Stimulated activated CD4-positive, alpha-beta T cell treated with anti-CD3 and anti-CD28 coated beads, Interleukin-1b, Interleukin-23, amount 100 ng/mL, for 1 hour (primary cell): ENCODE measurements at places on chromosomes 16 and 17.

- no peak for DNase-seq
Observed at GRCh38 chr16:85517563-85518179, 95.5 kb upstream of the GSE1 start.

- DNase-seq = no peak
Observed at GRCh38 chr16:70804153-70804733, 3.3 kb upstream of the VAC14 start.

DNA sequence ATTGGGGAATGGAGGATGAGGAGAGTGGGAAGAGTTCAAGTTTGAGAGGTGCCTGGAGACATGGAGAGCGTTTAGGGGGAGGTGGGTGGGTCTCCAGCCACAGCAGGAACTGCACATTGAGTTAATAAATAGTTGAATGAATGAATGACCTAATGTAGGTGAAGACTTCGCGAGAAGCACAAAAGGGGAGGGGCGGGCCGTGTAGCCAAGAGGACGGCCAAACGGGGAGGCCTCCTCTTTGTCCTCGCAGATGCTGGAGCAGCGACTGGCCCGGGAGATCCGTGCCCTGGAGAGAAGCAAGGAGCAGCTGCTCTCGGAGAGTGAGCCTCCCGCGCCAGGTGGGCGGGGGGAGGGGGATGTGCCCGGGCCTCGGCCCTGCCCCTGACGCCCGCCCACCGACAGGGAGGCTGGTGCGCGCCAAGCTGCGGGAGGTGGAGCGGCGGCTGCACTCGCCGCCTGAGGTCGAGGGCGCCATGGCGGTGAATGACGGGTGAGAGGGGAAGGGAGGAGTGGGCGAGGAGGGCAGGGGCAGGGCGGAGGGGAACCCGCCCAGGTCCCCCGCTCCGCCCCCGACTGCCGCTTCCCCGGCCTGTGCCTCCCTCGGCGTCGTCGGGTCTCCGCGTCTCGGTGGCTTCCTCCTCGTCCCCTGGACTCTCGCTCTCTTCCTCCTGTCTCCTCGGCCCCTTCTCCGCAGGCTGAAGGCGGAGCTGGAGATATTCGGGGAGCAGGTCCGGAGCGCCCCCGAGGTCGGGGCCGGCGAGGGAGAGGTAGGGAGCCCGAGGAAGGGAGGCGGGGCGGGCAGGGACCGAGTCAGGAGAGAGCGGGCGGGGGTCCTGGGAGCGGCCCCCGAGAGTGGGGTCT lies 12.9 kb downstream of the SYCE1L start:
- DNase-seq = peak; percentile 23

GRCh38 chr16:48356633-48357376 lies 28.4 kb downstream of the SIAH1 start:
- no peak for DNase-seq

GRCh38 chr16:19210280-19210924 lies 42.4 kb downstream of the SYT17 start:
- DNase-seq = no peak

GRCh38 chr16:81473066-81473488 lies 28.5 kb downstream of the CMIP start:
- no peak for DNase-seq

GRCh38 chr17:41511116-41511515 lies 5.7 kb upstream of the KRT13 start:
- DNase-seq = no peak

- DNase-seq = no peak
Observed at GRCh38 chr16:47213761-47214440, 70.2 kb upstream of the NETO2 start.

- no peak for DNase-seq
Observed at GRCh38 chr17:71830866-71831265, 290.0 kb upstream of the SOX9 start.

- DNase-seq = no peak
Observed at GRCh38 chr16:89015271-89015859, 38.4 kb upstream of the CBFA2T3 start.

- no peak for DNase-seq
Observed at GRCh38 chr16:22225060-22225459, 19.0 kb downstream of the EEF2K start.
